Stimulated activated CD4-positive, alpha-beta T cell treated with anti-CD3 and anti-CD28 coated beads, TNF-alpha, amount 100 ng/mL, for 1 hour (primary cell): ENCODE measurements at places on chromosomes 12 and 14.
A peak's percentile ranks its signal among the peaks of the same experiment; 100 is the strongest.

- peak; percentile 59 for DNase-seq
These were observed 83.2 kb upstream of the HMGA2 start for GRCh38 chr12:65740873-65741600.

DNA sequence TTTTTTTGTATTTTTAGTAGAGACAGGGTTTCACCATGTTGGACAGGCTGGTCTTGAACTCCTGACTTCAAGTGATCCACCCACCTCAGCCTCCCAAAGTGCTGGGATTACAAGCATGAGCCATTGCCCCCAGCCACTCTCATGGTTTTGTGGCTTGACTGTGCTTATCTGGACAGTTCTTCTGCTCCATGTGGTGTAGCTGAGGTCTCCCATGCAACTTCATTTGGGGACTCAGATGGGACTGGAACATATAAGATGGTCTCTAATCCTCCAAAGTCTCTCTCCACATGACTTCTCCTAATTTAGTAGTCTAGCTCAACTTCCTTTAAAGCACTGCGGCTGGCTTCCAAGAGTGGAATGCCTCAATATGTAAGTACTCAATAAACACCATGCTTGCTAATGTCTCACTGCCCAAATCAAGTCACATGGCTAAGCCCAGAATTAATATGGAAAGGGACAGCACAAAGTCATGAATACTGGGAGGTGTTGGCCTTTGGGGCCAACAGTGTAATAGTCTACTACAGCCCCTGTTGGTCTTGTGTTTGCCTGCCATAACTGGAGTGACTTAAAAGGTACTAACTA is 7.4 kb downstream of the INHBC start:
- no peak for DNase-seq

- no peak for DNase-seq
These were observed 193.3 kb downstream of the TMEM117 start for GRCh38 chr12:44029194-44029593.

DNA sequence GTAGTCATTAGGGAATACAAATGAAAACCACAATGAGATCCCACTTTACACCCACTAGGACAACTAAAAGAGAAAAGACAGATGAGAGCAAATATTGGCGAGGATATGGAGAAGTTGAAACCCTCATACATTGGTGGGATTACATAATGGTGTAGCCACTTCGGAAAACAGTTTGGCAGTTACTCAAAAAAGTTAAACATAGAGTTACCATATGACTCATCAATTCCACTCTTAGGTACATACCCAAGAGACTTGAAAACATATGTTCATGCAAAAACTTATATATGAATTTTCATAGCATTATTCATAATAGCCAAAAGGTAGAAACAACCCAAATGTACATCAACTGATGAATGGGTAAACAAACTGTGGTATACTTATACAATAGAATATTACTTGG is 27.1 kb downstream of the ALDH1L2 start:
- DNase-seq, result no peak

DNA sequence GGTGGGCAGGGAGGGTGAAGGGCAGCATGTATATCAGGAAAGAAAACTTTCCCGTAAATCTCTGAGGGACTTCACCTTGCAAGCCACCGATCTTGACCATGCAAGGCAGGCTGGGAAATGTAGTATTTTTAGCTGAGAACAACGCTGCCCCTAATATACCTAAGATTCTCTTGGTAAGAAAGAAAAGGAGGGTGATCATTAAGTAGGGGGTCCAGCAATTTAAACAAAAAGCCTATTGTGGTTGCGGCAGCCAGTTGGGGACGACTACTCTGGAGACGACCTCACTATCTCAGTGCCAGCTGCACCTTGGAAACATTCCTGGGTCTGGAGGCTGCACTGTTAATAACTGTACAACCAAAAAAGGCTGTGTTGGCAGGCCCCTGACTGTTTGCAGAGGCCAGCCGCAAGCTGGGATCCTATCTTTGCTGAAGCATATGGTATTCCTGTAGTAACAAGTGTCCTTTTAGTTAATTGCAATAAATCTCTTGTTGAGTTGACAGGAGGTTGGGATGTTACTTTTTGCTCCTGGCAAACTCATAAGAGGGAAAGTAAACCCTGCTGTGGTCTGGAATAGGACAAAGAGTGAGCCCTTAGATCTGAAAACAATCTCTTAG is 6.4 kb downstream of the APOLD1 start:
- no peak for DNase-seq

DNA sequence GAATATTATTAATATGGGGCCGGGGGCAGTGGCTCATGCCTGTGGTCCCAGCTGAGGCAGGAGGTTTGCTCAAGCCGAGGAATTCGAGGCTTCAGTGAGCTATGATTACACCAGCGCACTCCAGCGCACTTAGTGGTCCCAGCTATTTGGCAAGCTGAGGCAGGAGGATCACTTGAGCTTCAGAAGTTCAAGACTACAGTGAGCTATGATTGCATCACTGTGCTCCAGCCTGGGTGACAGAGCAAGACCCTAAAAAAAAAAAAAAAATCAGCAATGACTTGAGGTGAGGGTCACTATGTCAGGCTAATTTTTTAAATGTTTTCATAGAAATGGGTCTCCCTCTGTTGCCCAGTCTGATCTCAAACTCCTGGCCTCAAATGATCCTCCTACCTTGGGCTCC is 243.4 kb downstream of the RBM19 start:
- DNase-seq, result no peak

- no peak for DNase-seq
These were observed 1.6 kb downstream of the ACSS3 start for GRCh38 chr12:81079280-81080076.

GRCh38 chr12:62618930-62619329 is 152.3 kb downstream of the MON2 start:
- DNase-seq, result no peak

DNA sequence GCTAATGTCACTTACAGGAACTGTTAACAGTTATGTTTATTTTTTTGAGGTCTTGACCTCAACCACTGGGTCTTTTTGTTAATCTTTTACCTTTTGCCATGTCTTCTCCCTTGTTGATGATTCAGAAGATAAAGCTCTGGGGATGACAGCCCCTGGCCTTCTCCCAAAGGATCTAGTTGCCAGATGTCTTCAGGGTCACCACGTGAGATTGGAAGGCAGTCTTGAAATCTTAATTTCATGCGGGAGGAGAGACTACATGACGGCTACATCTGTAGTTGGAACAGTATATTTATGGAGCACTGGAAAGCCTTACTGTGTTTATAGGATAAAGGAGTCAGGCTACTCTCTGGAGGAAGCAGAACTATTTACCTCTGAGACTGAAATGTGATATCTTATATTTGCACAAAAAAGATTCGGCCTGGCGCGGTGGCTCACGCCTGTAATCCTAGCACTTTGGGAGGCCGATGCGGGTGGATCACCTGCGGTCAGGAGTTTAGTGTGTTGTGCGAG is 5.6 kb downstream of the MLEC start:
- no peak for DNase-seq

- no peak for DNase-seq
These were observed 547 bp upstream of the PYGL start for GRCh38 chr14:50944647-50945413.

DNA sequence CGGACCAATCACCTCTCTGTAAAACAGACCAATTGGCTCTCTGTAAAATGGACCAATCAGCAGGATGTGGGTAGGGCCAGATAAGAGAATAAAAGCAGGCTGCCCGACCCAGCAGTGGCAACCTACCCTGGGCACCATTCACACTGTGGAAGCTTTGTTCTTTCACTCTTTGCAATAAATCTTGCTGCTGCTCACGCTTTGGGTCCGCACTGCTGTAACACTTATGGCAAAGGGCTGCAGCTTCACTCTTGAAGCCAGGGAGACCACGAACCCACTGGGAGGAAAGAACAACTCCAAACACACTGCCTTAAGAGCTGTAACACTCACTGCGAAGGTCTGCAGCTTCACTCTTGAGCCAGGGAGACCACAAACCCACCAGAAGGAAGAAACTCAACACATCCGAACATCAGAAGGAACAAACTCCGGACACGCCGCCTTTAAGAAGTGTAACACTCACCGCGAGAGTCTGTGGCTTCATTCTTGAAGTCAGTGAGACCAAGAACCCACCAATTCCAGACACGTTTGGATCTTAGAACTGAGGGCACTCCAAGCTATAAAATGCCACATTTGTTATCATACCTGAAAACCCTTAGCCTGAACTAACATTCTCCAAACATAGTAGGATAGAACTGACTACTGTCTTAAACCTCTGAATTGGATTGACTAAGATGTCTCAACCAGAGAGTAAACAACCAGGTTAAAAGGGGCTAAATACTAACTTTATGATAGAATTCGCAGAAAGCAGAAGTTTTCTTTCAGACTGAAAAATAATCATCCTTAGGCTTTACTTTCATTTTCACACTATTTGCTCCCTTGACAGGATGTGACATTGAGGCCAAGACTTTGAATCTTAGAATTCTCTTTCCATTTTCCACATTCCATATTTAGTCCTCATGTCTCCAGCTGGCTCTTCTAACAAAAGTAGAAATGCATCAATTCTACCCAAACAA is 33.6 kb downstream of the CDKL1 start:
- peak; percentile 4 for DNase-seq

DNA sequence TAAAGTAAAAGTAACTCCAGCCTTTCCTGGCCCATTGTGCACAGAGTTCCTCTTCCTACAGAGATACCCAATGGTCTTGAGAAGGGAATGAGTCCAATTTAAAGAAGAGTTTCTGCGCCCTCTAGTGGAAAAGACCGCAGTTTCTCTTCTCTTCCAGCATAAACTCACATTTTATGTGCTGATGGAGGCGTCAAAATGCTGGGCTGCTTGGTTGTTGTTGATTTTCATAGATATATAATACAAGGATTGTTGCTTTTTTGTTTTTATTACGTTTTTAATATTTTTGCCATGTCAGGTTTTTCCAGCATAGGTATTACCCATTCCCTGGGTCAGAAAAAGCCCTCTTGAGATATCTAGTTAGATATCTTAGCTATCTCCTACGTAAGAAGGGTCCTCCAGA is 356.9 kb upstream of the STXBP6 start:
- no peak for DNase-seq

GRCh38 chr12:92502417-92503028 is 200.3 kb upstream of the PLEKHG7 start:
- DNase-seq, result no peak

DNA sequence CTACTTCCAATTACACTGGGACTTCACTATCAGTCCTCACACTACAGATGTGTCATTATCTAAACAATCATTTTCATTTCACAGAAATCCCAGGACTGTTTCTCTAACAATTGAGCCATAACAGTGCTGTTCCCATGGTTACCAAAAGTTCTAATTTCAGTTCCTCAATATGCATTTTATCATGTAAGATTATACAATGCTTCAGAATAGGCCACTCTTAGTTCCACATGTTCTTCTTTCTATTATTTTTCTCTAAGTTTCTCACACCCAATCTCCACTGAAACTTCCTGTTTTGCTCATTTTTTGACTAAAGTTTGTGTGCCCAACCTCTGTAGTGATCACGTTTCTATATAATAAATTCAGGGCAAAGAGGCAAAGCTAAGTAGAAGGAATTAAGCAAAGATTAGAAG is 185.8 kb downstream of the DUSP6 start:
- DNase-seq, result no peak

DNA sequence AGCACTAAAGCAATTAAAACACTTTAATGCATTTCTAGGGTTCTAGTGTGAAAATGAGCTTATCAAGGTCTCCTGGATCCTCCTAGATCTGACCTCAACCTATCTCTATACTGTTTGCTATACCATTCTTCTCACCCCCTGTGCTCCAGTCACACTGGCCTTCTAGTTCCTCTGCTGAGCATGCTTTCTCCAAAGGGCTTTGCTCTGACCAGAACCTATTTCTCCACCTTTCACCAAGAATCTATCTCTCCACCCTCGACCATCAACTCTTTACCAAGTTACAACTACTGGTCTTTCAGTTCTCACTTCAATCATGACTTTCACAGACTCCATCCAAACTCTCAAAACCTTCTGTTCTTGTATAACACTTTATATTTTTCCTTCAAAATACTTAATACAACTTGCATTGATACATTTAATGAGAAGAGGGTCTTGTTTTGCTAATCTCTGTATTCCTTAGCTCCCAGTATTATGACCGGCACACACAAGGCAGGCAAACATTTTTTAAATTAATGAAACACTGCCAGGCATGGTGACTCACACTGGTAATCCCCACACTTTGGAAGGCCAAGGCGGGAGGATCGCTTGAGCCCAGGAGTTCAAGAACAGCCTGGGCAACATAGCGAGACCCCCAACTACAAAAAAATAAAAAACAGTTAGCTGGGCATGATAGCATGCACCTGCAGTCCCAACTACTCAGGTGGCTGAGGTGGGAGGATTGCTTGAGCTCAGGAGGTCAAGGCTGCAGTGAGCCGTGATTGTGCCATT is 22.8 kb downstream of the PPP1R12A start:
- no peak for DNase-seq

GRCh38 chr12:40033242-40033630 is 72.6 kb downstream of the SLC2A13 start:
- DNase-seq, result no peak

DNA sequence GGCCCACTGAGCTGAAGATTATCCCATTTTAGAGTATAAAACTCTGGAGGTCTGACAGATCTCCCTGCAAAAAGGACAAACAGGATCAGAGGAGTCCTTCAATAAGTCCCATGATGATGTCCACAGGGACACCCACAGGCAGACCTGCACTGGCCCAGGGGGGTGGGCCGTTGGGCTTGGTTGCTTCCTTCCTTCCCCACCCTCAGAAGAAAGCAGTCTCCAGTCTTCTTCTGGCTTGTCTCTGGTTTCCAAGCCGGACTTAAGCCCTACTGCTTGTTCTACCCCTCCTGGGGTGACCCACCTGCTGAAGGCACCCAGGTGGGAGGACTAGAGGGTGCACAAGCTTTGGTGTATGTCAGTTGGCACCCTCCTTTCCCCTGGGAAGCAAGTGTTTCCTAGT is 209.0 kb downstream of the ANO2 start:
- DNase-seq, result no peak

DNA sequence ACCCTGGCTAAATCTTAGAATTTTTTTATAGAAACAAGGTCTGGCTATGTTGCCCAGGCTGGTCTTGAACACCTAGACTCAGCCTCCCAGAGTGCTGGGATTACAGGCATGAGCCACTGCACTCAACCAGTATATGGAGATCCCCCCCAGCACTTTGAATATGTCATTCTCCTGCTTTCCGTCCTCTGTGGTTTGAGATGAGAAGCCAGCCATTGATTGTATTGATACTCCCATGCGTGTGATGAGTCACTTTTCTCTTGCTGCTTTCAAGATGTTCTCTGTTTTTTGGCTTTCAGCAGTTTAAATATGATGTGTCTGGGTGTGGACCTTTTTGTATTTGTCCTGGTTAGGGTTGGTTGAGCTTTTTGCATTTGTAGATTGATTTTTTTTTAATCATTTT is 75.2 kb upstream of the DNM1L start:
- no peak for DNase-seq

GRCh38 chr14:65594153-65594881 is 181.8 kb downstream of the FUT8 start:
- DNase-seq, result no peak

DNA sequence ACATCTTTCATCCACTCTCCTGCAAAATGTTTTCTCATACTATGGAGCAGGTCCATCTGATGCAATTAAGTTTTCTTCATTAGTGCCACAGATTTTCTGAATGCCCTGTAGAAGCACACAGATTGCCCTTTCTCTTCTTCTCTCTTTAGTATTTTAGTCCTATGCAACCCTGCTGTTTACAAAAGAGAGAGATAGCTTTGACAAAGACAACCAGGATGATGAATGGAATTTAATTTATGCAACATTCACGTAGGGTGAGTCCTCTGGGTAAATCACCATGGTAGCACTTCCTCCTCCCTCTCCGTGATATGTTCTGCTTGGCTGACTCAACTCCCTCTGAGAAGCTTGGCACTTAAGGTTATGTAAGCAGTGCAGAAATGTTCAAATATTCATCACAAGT is 400.9 kb upstream of the PDE3A start:
- no peak for DNase-seq
